ENCODE measurements at places on chromosomes 3 and 15.

DNA sequence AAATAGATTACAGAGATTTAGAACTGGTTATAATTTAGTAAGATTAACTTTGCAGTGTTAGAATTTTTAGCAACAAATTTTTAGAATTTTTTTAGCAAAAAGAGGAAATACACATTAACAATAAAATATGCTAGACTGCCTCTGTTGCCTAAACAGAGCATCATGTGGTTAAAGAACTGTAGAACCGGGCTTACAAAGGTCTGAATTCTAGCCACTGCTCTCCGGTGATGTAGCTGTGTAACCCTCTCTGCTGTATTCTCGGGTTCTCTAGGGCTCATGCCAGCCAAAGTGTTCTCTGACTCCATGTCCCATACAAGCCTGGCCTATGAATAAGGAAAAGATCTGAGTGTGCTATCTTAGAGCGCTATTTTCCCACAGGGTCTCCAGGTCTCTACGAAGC is 2.9 kb upstream of the P2RY12 start:
- no peak for DNase-seq

GRCh38 chr3:10774825-10775224 is 41.2 kb upstream of the SLC6A11 start:
- DNase-seq, result no peak

DNA sequence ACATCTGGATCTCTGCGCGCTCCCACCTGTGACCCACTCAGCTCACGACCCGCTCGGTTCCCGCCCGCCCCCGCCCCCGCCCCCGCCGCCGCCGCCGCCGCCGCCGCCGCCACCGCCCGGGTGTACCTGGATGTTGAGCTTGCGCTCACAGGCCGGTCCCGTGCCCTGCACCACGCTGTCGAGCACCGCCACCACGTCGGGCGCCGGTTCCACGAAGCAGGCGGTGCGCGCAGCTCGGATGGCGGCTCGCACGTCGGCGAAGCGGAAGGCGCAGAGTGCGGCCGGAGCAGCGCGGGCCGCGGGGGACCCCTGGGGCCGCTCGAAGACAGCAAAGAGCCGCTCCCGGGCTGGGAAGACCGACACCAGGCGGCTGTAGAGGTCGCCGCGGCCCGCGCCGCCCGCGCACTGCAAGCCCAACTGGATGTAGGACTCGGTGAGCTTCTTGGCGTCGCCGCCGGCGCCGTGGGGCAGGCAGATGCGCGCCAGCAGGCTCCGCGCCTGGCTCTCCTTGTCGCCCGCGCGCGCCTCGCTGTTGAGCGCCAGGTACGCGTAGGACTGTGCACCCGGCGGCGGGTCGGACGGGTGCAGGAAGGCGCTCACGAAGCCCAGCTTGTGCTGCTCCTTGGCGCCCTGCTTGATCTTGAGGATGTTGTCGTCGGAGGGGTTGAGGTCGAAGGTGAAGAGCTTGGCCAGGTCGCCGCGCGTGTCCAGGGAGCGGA is 1.1 kb downstream of the PLXND1 start:
- peak; percentile 35 for DNase-seq

- no peak for DNase-seq
These were observed 206.3 kb downstream of the IGSF11 start for GRCh38 chr3:118828351-118828750.

DNA sequence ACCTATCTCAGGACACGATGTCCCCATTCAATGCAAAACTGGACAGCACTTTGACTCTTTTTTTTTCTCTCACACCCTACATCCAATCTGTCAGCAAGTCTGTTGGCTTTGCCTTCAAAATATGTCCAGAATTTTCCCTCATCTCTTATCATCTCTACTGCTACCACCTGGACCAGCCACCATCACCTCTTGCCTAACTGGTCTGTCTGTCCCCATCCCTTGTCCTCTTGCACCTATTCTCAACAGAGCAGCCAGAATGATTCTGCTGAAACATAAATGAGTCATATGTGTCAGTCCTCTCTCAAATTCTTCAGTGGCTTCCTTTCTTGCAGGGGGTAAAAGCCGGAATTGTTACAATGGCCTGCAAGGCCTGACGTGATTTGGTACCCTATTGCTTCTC is 105.8 kb downstream of the CYP19A1 start:
- no peak for DNase-seq

DNA sequence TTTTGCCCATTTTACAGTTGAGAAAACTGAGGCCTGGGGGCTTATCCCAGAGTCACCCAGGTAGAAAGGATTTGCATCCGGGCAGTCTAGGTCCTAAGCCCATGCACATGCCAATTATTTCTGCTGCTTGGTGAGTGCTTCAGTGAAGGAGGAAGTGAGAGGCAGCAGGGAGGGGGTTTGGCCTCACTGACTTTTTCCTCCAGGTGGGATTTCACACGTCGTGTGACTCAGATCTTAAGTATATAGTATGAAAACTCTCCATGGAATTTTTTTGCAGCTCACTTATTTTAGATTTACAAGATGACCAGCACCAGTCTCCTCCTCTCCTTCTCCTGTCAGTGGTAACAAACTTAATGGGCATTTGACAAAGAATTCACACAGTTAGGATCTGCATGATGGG is 4.6 kb downstream of the ITGA11 start:
- DNase-seq, result no peak

GRCh38 chr3:177358977-177359592 is 161.8 kb upstream of the TBL1XR1 start:
- no peak for DNase-seq

DNA sequence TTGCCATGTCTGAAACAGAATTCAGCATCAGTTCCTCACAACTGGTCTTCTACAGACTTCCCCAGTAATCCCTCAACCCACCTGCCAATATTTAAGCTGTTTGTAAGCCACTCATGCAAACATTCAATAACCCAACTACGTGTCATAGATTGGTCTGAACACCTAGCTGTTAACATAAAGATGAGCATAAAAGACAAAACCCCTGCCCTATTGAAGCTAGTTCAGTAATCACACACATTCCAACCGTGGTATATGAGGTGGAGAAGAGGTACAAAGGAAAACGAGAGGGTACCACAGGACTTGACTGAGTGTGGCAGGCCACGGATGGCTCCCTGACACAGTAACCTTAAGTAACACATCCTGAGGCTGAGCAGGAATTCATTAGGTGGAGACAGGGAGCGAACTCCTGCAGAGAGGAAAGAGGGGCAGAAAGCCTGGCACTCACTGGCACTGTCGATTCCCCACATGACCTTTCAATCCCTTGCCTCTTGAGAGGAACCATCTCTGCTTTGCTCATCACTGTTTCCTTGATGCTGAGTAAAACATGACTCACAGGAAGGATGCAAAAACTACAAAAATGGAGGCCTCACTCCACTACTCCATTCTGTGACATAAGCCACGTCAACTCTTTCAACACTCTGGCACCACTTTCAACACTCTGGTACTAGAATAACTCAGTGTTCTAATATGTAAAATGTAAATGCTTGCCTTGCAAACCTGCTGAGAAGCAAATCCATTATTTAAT is 31.3 kb downstream of the RPN1 start:
- DNase-seq, result no peak

GRCh38 chr3:158916111-158916510 is 114.3 kb downstream of the MFSD1 start:
- no peak for DNase-seq

DNA sequence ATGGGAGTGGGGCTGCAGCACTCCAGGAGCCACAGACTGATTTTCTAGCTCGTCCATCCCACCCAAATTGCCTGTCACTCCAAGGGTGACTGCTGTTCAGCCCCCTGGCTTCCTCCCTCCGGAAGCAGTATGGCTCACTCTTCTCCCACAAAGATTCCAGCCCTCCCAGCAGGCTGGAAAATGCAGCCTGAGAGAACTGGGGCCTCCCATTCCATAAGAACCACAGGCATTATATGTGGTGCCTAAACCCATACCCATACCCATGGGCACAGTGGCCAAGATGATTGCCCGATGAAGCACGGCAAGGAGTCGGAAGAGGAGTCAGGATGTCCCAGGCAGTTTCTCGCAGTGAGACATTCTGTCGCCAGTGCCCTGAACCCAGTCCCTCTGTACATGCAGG is 6.0 kb upstream of the VILL start:
- DNase-seq, result no peak
